ENCODE measurements at places on chromosomes 2 and 18.

GRCh38 chr18:69447886-69448285 lies 47.2 kb downstream of the DOK6 start:
- no peak for DNase-seq

DNA sequence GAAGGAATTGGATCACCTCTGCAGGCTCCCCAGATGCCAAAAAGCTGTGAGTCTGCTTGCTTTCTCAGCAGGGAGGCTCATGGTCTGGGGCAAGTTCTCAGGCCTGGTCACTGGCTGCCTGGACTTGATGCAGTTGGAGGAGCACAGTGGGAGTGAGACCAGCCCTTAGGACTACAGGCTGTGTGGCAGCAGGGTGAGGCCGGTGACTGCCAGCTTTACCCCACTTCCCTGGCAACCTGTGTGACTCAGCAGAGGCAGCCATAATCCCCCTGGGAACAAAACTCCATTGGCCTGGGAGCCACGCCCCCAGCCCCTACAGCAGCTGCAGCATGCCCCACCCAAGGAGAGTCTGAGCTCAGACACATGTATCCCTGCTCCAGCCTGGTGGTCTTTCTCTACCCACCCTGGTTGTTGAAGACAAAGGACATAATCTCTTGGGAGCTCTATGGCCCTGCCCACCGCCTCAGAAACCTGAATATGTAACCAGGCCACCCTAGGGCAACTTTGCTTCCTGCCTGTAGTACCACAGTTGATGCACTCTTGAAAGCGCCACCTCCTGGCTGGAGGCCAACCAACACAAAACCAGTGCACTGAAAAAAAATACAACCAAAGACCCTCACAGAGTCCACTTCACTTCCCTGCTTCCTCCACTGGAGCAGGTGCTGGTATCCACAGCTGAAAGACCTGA lies 106.8 kb upstream of the SPATS2L start:
- DNase-seq: no peak

DNA sequence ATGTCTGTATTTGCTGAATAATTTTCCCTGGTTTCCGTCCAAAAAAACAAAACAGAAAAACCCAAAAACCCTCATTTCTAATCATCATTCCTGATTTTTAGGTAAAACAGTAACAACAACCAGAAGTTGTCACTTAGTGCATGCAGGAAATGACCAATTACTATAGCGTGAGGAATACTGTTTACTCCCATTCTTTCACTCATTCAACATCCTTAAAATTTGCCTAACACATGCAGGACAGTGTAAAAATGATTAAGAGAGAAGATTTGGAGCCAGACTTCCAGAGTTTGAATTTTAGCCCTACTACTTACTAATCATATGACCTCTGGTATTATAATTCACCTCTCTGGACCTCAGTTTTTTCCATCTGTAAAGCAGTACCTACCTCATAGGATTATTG lies 83.1 kb downstream of the FIGN start:
- peak; percentile 18 for DNase-seq

DNA sequence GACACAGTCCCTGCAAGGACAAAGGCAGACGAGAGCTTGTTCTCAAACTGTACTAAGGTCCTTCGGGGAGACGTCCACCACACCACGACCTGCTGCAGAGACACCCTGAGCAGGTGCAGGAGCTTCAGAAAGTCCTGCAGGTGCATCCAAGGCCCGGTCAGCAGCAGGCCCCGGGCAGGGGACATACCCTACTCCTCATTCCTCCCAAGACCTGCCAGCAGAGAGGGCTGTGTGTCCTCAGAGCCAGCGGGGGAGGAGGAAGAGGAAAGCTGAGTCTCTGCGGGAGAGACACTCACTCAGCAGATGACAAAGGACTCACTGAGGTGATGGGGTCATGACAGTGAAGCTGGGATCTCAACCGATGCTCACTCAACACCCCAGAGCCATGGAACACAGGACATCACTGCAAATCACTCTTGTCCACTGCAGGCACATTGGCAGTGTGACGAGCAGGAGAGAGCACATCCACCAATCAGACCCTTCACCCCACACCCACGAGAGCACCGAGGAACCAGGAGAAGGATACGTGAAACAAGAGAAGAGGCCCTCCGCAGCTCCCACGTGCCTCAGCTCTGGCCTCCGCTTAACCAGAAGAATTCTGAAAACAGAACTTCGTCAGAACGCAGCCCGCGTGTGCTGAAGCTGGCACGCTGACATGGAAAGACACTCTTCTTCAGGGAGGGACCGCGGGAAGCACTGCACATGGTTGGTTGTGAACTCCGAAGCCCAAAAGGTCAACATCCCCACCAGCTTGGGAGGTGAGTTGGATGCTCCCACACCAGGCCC lies 9.3 kb downstream of the HDAC4 start:
- DNase-seq: no peak

GRCh38 chr2:207935991-207936370 lies 89.3 kb downstream of the PLEKHM3 start:
- DNase-seq: no peak

GRCh38 chr2:207123335-207123744 lies 42.4 kb downstream of the KLF7 start:
- DNase-seq: no peak

All from EH (cell line).